Adrenal gland (tissue), 19 donors: ENCODE measurements at places on chromosomes 1 and 21.

GRCh38 chr1:210332719-210333398, 4.2 kb downstream of the HHAT start:
- H3K4me3 ChIP-seq, result no peak overlapping the region
- no peak overlapping the region for H3K27ac ChIP-seq
- peaks cover 14% of the 10 kb centered on the region for H3K4me1 ChIP-seq

- H3K27ac ChIP-seq, result no peak overlapping the region
- H3K36me3 ChIP-seq, result no peaks in the 10 kb centered on the region
- H3K4me1 ChIP-seq, result no peaks in the 10 kb centered on the region
- no peak overlapping the region for H3K4me3 ChIP-seq
Observed at GRCh38 chr1:9347095-9347850, 54.6 kb downstream of the SPSB1 start.

- H3K27ac ChIP-seq, result no peak overlapping the region
- H3K4me1 ChIP-seq, result no peaks in the 10 kb centered on the region
- no peak for DNase-seq
- H3K4me3 ChIP-seq, result no peak overlapping the region
- H3K36me3 ChIP-seq, result no peaks in the 10 kb centered on the region
Observed at GRCh38 chr1:235566084-235566483, 61.8 kb upstream of the B3GALNT2 start.

DNA sequence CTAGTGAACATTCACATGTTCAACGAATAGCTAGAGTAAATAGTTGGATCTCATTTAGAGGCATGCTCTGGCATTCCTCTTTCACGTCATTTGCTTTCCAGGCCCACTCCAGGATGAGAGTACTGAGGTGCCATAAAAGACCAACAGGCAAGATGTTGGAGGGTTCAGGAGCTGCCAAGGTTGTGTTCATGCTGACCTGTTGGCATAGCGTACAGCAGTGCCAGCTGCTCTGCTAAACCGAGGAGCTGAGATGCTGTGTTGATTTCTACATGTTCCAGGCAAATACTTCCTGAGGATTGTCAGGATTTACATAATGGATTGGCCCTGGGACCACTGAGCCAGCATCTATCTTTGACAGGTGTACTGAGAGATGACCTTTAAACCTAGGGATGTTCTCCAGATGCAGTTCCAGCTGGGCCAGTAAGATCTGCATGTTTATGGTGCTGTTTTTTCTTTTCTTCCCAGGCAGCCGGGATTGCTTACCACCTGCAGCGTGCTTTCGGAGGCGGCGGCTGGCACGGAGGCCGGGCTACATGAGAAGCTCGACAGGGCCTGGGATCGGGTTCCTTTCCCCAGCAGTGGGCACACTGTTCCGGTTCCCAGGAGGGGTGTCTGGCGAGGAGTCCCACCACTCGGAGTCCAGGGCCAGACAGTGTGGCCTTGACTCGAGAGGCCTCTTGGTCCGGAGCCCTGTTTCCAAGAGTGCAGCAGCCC, 66.9 kb downstream of the DISC1 start:
- no peak for DNase-seq
- H3K36me3 ChIP-seq, result no peaks in the 10 kb centered on the region
- H3K4me3 ChIP-seq, result no peak overlapping the region
- no peaks in the 10 kb centered on the region for H3K27me3 ChIP-seq

DNA sequence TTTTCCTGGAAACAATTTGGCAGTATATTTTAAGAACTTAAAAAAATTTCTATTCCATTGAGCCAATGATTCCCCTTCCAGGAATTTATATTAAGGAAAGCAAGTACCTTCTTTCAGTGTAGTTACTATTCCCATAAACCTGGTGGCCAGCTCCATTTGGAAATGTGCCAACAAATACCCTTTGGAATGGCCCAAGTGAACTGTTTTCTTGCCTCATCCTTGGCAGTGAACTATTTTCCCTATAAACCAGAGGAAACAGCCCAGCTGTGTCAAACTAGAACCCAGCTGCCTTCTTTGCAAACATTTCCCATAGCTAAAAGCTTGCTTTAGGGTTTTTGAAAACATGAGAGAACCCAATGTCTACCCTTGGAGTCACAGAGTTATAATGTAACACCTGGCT, 496.9 kb downstream of the NEGR1 start:
- H3K27me3 ChIP-seq, result no peaks in the 10 kb centered on the region
- no peak overlapping the region for H3K4me3 ChIP-seq
- H3K36me3 ChIP-seq, result no peaks in the 10 kb centered on the region
- H3K4me1 ChIP-seq, result no peaks in the 10 kb centered on the region

DNA sequence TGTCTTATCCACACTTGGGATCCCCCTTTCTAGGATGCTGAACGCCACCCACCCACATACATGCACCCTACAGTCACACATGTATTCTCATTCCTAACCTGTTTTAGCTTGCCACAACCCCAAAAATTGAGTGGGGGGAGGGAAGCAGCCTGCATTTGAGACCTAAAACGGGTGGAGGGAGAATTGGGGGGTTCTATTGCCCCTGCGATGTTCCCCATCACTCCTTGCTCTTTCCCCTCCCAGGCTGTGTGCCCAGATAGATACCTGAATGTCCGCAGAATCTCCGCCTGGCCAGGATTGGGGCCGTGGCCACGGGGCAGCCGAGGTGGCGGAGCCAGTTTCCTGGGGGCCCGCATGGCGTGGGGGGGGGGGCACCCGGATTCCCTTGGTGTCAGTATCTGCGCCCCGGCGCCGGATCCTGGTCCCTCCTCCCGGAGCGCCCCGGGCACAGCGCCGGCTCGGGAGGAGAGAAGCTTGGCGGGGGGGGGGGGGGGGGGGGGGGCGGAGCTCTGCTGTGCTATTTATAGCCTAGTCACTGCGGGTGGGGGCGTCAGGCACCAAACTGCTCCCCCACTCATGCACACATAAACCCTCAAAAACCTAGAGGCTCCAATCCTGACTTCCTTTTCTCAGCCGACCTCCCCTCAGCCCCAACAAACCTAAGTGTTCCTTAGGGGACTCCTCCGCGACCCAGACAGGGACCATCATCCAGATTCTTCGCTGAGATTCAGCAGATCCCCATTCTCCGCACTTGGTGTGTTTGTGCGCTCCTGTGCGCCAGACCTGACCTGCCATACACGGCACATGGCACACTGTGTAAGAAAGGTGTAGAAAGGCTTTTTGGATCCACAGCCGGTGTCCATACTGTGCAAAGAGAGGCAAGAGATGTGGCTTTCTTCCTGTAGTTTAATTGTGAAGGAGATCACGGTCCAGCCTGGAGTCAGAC, 1.9 kb downstream of the ANKRD34A start:
- H3K4me3 ChIP-seq, result peak overlapping the region; percentile 51
- DNase-seq, result no peak
- H3K27ac ChIP-seq, result no peak overlapping the region
- no peaks in the 10 kb centered on the region for H3K27me3 ChIP-seq
- no peaks in the 10 kb centered on the region for H3K36me3 ChIP-seq

DNA sequence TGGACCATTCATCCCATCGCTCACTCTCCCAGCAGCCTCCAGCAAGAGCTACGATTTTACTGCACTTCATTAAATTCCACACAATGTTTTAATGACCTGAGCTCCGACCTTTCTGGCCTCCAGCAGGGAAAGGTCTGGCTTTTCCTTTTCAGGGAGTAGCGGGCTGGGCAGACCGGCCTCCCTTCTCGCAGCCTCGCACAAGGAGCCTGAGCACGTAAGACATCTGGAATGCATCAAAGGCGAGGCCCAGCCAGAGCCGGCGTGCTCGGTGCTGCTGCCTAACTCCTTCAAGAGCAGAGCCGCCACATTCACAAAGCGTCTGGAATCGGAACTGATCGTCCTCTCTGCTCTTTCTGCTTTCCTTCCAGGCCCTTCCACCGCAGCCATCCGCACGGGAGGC, 32.5 kb upstream of the FHAD1 start:
- no peak overlapping the region for H3K4me3 ChIP-seq
- H3K4me1 ChIP-seq, result peaks cover 29% of the 10 kb centered on the region
- H3K27me3 ChIP-seq, result no peaks in the 10 kb centered on the region
- DNase-seq, result no peak

DNA sequence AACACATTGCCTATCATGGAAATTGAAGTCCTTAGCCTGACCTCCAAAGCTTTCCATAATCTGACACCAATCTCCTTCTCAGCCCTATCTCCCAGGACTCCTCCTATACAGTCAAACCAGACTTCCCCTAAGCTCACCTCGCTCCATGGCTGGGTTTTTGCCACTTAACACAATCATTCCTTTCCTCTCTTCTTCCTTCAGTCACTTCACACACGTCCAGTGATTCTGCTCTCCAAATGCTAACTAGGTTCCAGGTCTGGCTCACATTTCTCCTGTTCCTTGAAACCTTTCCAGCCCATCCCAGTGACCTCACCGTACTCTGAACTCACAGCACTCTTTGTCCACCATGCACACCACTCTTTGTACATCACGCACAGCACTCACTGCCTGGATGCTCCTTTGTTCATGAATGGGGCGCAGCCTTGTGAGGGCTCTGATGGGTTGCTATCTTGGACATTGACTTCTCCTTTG, 98.4 kb downstream of the GLUL start:
- H3K4me1 ChIP-seq, result peaks cover 9% of the 10 kb centered on the region
- DNase-seq, result no peak
- no peaks in the 10 kb centered on the region for H3K27me3 ChIP-seq
- no peak overlapping the region for H3K4me3 ChIP-seq
- no peaks in the 10 kb centered on the region for H3K36me3 ChIP-seq

DNA sequence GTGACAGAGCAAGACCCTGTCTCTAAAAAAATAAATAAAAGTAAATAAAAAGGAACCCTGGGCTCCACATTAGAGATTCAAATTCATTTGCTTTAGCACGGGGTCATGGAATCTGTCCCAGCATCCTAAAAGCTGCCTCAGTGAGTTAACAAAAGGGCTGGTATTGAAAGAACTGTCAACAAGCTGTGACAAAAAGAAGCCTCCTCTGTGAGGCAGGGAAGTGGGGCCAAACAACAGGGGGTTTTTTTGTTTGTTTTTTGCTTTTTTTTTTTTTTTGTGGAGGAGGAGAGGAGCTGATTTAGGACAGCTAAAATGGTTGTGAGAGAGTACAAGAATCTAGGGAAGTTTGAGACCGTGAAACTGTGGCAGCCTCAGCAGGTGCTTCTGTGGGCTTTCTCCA, 115.7 kb downstream of the LIPI start:
- no peak overlapping the region for H3K27ac ChIP-seq
- no peak overlapping the region for H3K4me3 ChIP-seq
- H3K27me3 ChIP-seq, result no peaks in the 10 kb centered on the region
- DNase-seq, result no peak
- H3K36me3 ChIP-seq, result no peaks in the 10 kb centered on the region

DNA sequence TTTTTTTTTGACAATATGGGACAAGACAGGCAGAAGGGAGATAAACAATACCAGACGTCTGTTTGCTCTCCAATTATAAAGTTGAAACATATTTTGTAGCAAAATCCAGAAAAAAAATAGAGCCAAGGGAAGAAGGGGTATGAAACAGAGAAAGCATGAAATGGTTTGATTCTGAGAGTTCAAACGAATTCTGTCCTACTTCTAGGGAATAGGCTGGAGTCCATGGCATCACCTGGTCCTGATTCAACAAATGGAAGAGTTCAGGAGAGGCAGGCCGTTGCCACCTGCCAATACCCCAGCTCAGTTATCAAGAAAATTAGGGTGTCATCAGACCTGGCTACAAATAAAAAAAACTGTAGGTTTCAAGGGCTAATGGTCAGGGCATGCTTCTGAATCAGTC, 71.8 kb downstream of the CLSTN1 start:
- no peak overlapping the region for H3K4me3 ChIP-seq
- no peaks in the 10 kb centered on the region for H3K36me3 ChIP-seq
- no peak for DNase-seq
- no peaks in the 10 kb centered on the region for H3K4me1 ChIP-seq
- no peak overlapping the region for H3K27ac ChIP-seq

- H3K4me1 ChIP-seq, result no peaks in the 10 kb centered on the region
- no peak overlapping the region for H3K27ac ChIP-seq
- DNase-seq, result no peak
Observed at GRCh38 chr1:206808615-206809014, 36.3 kb upstream of the IL10 start.

GRCh38 chr21:27776925-27777553, 810.2 kb upstream of the ADAMTS5 start:
- no peaks in the 10 kb centered on the region for H3K4me1 ChIP-seq
- no peak overlapping the region for H3K27ac ChIP-seq
- no peaks in the 10 kb centered on the region for H3K36me3 ChIP-seq
- peak; percentile 10 for DNase-seq
- H3K27me3 ChIP-seq, result no peaks in the 10 kb centered on the region

DNA sequence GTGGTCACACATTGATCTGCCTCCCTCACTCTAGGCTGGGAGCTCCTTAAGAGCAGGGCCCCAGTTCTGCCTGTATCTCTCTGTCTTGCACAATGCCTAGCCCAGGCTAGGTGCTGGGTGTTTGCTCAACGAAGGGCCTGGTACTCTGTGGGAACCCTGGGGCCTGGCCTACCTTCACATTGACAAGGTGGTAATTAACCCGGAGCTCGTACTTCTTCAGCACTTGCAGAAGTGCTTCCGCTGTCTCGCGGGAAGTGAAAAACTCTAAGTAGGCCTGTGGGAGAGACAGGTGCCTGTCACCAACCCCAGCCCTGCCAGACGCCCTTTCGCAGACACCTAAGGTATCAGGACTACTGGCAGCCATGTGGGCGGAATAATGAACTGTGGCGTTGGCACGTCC, 13.7 kb downstream of the MTHFR start:
- H3K27ac ChIP-seq, result peak overlapping the region; percentile 95
- peaks cover 65% of the 10 kb centered on the region for H3K4me1 ChIP-seq
- DNase-seq, result peak; percentile 16
- H3K27me3 ChIP-seq, result no peaks in the 10 kb centered on the region
- H3K4me3 ChIP-seq, result no peak overlapping the region

DNA sequence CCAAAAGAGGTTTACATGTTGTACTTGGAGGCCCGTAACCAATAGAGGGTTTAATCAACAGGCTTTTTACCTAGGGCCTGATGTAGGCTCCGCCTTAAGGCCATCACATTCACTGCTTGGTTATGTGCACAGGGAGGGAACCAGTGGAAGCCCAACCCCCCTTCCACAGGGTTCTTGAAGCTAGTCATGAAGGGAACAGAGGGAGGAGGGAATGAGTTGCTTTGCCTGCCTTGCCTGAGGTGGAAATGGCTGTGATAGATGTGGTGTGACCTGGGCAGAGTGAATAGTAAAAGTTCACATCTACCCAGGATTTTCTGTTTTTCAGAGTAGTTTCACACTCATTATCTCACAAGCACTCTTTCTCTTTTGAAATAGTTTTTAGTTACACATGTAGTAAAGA, 215.1 kb downstream of the ST6GALNAC3 start:
- H3K4me3 ChIP-seq, result no peak overlapping the region
- DNase-seq, result no peak
- no peaks in the 10 kb centered on the region for H3K27me3 ChIP-seq
- no peak overlapping the region for H3K27ac ChIP-seq
- H3K4me1 ChIP-seq, result no peaks in the 10 kb centered on the region
- no peaks in the 10 kb centered on the region for H3K36me3 ChIP-seq
